ENCODE measurements at places on chromosomes 3 and 15.

- DNase-seq = no peak
Measured at GRCh38 chr3:67832817-67833216, 178.4 kb upstream of the SUCLG2 start.

DNA sequence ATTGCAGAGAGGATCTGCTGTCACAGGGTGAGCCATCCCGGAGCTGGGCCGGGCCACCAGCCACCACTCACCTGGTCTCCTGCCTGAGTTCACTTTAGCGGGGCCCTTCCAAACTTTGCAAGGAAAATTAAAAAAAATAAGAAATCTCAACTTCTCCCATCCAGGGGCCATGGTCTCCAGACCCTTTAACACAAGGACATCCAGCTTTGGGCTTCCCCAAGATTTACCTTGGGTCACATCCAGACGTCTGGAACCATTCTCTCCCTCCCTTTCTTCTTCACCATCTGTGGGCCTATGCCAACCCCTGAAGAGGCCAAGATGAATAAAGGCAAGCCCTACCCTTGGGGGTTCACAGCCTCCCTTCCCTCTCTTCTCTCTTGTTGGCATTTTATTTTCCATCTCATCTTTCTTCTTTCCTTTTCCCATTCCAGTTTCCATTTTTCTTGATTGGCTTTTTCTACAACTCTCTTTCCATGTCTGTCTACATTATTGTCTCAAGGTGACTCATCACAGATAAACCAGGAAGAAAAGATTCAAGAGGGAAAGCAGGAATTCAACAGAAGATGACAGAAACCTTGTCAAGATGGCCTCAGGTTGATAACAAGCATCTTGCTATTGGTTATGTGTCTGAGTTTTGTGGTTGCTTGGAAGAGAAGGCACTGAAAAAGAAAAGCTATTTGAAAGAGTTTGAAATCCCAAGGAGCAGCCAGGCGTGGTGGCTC, 49.5 kb downstream of the ITGA11 start:
- no peak for DNase-seq

DNA sequence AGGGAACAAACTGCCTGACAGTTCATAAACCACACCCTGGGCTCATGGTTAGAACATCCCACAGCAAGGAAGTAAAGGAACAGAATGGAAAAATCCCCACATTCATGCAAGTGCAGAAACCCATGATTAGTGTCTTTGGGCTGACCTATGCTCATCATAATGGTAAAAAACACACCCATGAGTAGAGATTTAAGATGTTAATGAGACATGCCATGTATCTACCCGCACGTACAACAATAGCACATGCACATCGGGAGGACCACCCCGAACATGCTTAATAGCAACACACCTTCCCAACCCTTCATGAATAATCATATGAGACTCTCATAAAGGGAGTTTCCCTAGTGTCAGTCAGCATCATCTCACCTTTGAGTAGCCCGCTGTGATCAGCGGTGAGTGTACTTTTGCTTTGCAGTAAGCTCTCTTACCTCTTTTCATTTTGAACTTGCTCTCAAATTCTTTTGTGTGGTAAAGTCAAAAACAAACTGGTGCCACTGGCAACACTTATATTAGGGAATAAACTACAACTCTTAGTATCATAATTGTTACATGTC, 23.2 kb downstream of the ZBED2 start:
- DNase-seq = no peak

DNA sequence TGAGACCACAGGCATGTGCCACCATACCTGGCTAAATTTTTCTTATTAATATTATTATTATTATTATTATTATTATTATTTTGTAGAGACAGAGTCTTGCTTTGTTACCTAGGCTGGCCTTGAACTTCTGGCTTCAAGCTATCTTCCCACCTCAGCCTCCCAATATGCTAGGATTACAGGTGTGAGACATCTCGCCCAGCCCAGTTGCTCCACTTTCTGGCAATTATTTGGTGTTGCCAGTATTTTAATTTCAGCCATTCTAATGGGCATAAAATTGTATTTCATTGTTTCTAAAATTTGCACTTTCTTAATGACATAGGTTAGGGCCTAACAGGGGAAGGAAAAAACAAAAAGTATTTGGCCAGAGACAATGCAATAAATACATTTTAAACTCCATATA, 1217.6 kb upstream of the ALCAM start:
- DNase-seq = no peak

- DNase-seq = no peak
Measured at GRCh38 chr3:114143817-114144216, 35.0 kb downstream of the DRD3 start.

- DNase-seq = no peak
Measured at GRCh38 chr3:70049761-70050160, 50.2 kb downstream of the SAMMSON start.

DNA sequence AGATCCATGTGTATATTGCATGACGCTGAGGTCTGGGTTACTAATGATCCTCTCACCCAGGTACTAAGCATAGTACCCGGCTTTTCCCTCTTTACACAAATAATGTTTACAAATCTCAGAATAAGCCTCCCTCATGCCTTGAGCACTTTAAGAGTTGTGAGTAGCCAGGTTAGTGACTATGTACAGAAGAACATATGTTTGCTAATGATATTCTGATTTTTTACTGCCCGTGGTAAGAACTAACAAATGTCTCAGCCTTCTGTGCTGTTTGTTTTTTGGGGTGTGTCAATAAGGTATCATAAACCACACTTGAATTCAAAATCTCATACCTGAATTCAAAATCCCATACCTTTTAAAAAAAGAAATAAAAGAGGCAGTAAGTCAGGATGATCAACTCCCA, 59.5 kb downstream of the ABCC5 start:
- no peak for DNase-seq

GRCh38 chr3:21484057-21484827, 266.8 kb downstream of the ZNF385D start:
- no peak for DNase-seq

DNA sequence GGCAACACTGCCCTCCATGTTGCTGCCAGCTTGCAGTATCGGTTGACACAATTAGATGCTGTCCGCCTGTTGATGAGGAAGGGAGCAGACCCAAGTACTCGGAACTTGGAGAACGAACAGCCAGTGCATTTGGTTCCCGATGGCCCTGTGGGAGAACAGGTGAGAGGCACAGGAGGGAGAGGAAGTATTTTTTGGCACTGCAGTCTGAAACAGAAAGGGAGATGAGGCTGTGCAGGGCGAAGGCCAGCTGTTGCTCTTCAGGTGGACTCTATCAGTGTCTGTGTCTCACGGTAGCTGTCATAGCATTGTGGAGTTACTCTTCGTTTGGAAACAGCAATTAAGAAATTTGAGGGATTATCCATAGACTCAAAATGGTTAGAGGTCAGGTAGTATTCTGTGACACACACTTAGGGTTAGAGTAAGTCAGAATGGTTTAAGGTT, 8.0 kb downstream of the NFKBIZ start:
- DNase-seq = no peak

DNA sequence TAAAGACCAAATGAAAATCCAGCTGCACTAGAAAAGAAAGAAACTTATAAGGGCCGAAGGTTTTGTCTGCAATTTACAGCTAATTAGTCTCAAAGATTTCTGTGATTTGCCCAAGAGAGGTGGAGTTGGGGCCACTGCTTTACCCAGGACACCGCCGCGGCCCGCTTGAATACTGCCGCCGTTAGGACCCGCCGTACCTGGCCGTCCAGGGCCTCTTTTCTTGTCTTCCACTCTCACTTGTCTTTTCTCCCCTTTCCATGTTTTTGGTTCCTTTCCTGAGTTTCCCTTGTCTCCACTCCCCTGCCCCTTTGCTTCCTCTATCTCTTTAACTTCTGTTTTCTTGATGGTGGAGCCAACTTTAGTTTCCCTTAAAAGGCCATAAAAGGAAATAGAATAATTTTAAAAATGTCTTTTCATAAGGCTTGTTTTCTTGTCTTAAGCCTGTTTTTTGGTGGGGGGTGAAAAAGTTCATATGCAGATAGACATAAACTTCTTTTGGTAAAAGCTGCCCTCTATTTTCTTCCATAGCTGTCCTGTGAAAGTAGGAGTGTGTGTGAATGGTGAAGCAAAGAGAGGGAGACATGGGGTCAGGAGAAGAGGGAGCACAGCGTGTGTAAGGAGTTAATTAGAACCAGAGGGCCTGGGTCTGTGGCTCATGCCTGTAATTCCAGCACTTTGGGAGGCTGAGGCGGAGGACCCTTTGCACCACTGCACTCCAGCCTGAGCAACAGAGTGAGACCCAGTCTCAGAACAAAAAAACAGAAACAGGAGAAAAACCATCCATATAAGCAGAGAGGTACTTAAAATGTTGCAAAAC, 16.0 kb upstream of the CCNL1 start:
- DNase-seq = no peak

DNA sequence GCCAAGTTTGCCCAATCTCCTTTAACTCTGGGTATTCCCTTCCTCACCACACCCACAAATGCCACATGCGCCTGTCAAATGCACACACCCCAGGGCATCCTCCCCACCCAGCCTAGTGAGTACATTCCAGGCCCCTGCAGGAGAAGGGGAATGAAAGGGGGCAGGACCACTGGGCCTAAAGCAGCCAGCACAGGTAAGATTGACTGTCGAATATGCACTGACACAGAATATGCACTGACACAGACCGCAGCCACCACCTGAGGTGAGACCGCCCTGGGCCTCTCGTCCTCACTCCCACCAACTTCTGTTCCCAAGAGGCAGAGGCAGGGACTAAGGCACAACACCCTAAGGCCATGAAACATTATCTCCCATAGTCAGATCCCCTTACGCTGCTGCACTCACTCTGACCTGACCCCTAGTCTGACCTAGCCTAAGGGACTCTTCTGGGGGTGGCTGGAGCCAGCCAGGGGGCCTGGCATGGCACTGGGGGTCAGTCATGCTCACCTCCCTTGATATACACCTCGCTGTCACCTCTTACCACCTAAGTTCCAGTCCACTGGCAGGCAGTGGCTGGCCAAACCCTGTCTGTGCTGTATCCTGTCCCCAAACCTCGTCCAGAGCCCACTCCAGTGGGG, 10.8 kb downstream of the AP3B2 start:
- DNase-seq = no peak

GRCh38 chr3:133443649-133444422, 44.0 kb downstream of the BFSP2 start:
- DNase-seq = no peak

DNA sequence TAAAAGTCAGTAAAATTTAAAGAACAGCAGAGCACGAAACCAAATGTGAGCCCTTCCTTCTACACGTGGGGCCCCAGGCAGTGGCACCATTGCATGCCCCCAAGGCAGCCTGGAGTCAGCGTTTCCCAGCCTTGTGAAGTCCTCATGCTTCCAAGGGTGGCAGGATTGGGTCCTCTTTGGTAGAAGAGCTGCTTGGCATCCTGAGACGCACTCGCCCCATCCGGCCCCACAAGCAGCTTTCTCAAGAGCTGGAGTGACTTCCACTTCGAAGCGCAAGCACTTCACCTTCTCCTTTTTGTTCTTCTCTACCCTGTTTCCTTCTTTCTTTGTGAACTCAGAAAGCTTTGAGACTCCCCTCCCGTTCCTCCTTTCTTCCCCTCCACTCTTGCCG, 34.7 kb downstream of the ZNF710 start:
- DNase-seq = no peak

DNA sequence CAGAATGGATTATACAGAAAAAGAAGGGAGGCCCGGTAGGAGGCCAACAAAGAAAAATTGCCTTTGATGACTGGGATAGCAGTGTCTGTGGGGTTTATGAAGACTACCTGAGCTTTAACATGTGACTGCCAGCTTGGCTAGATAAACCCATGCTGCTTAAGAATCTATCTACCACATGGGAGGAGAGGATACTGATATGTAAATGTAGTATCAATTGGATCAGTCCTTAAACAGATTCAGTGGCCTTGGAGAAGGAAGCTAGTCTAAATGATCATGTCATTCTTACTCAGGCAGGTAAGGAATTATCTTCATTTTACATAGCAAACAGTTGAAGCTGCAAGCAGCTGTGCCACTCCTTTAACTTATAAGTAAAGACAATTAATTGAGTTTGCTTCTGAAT, 50.0 kb upstream of the SYNPR start:
- DNase-seq = no peak

GRCh38 chr3:99933971-99934750, 116.5 kb downstream of the CMSS1 start:
- no peak for DNase-seq

DNA sequence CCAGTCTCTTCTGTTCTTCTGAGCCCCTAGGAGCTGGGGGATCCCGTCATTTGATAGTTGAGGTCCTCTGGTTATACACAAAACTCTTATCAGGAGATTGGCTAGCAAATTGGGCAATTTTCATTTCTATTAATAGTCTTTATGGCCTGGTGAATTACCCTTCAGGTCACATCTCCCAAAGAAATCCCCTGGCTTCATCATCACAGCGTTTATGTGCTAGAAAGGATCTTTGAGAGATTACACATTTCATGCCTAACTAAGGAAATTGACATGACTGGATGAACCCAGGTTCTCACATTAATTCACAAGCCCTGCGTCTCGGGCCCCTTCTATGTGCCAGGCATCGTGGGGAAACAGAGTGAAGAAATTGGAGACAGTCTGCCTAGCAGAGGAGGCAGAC, 227.4 kb upstream of the PROK2 start:
- no peak for DNase-seq

GRCh38 chr15:67110361-67110781, 45.0 kb downstream of the SMAD3 start:
- no peak for DNase-seq

GRCh38 chr3:11712646-11713045, 68.9 kb upstream of the VGLL4 start:
- DNase-seq = no peak

DNA sequence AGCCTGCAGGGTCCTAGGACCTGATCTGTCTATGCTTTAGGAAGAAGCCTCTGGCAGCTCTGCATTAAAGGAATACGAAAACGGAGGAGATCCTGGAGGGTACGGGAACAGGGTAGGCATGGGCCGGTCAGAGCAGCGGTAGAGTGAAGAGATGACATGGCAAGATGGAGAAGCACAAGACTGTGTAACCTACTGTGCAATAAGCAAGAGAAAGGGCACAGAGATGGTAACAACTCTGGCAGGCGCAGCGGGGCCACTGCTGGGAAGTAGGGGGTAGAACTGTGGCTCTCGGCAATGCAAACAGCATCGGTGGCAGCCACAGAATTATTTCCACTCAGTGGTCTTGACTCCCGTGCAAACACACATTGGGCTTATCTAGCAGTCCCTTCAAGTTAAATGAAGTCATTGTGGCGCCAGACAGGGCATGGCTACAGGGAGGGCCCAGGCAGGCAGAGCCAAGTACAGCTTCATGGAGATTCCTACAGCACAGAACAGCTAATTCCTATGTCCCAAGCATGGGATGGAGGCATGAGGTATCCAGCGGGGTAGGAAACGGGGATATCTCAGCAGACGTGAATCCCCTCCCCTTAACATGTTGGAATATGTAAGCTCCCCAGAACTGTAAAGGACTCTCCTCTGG, 28.8 kb downstream of the WHAMM start:
- no peak for DNase-seq

- no peak for DNase-seq
Measured at GRCh38 chr15:37733628-37734027, 200.8 kb upstream of the TMCO5A start.

DNA sequence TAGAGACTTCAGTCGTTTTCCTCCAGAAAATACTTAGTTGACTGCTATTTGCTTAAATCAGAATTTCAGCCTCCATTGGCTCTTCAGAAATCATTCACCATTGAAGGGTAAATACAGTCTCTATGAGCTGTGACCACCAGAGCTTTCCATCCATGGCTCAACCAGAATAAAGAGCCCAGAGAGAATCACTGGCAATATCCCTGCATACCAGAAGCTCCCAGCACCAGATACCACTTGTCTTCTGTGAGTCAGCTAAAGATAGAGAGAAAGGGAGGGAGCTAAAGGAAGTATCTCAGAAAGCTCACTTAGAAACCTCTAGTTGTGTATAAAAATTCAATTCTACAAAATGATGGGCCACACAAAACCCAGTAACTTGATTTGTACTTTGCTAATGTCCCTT, 115.2 kb upstream of the TMCO5A start:
- DNase-seq = no peak

GRCh38 chr3:134754768-134755559, 40.1 kb upstream of the EPHB1 start:
- DNase-seq = no peak
